ENCODE measurements at places on chromosomes 11 and 22.

DNA sequence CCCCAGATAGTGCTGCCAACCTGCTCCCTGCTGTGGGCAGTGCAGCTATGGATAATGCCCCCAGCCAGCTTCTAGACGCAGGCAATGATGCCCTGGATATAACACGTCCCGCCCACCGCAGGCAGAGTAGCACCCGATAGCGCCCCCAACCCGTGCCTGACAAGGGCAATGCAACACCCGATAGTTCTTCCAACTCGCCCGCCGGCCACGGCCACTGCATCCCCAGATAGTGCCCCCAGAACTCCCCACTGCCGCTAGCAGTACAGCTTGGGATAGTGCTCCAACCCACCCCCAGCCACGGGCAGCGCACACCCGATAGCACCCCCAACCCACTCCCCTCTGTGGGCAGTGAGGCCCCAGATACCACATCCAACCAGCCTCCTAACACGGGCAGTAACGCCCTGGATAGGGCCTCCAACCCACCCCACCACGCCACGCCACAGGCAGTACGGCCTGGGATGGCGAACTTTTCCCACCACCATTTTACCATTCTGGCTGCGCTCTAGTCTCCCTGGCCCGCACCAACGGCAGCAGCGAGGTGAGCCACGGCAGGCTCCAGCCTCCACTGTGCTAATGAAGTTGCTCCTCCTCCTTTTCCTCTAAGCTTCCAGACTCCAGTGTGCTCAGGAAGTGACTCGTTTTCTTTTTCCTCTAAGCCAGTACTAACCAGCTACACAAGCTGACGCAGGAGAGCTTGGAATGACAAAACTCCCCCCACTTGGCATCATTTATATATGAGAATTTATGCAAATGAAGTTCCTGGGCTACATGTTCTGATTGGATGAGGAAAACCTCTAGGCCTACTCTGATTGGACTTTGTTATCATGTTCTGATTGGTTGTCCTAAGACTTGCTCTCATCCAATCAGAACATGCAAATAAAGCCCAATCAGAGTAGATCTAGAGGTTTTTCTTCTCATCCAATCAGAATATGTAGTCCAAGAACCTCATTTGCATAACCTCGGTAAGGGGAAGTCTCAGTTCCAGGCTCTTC is 3.0 kb upstream of the RFPL3 start:
- no peak for DNase-seq

- DNase-seq: no peak
Measured at GRCh38 chr22:30326255-30326705, 461 bp downstream of the TBC1D10A start.

GRCh38 chr22:38762551-38762983 is 6.8 kb upstream of the SUN2 start:
- no peak for DNase-seq

DNA sequence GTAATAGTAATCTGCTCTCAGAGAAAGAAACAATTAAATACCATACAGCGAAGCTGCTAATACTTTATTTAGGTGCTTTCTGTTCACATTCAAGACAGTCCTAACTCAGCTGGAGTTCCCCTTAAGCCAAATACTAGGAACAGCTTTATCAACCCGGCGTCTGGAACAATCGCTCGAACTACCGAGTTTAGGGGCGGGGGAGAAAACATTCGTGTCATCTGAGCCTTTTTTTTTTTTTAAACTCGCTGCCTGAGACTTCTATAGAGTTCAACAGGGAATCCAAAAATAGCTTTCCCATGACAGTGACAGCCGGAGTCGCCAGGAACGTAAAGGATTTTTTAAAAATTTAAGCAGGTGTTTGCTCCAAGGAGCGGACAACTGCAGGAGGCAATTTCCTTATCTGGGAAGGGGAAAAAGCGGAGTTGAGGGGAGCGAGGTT is 852 bp downstream of the TRAF6 start:
- DNase-seq: no peak

DNA sequence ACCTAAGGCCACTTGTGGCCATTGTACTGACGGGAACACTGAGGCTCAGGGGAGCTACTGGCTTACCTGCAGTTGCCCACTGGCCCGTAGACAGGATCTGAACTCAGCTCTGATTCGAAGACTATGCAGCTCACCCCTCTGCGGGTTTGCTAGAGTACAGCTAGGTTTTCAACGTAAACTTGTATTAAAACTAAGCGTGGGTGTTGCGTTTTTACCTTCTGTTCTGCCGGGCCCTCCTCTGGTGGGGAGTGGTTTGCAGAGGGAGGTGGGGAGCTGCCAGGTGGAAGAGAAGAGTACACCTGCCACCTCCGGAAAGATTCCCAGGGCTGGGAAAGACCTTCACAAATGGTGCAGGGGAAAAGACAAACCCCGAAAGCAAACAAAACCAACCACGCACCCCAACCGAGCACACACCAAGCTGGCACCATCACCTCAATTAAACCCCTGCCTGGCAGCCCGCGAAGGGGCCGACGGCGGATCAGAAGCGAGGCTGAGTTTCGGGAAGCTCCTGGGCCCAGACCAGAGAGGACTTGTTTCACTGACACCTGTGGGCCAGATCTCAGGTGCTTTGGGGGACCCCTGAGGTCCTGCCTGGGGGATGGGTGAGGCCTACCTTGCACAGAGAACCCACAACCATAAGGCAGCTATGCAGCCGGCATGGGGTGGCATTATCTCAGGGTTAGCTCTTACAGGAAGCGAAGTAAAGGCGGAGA is 37.7 kb downstream of the SHISAL1 start:
- no peak for DNase-seq

DNA sequence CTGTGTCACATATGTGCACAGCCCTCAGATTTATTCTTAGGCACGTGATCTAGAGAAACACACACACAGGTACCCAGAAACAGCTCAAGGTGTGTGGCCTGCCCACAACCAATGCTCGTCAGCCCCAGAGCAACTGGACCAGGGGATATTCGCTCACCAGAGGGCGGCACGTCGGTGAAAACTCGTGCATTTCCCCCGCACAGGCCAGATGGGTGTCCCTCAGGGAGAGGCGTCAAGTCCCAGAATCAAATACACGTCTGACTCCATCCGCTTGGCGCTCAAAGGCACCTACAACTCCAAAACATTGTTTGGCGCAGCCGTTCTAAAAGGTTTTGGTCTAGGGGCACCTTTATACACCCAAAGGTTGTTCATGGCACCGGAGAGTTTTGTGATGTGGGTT is 429.0 kb downstream of the BRD1 start:
- no peak for DNase-seq

- DNase-seq: no peak
Measured at GRCh38 chr22:39917197-39917643, 16.3 kb downstream of the GRAP2 start.

DNA sequence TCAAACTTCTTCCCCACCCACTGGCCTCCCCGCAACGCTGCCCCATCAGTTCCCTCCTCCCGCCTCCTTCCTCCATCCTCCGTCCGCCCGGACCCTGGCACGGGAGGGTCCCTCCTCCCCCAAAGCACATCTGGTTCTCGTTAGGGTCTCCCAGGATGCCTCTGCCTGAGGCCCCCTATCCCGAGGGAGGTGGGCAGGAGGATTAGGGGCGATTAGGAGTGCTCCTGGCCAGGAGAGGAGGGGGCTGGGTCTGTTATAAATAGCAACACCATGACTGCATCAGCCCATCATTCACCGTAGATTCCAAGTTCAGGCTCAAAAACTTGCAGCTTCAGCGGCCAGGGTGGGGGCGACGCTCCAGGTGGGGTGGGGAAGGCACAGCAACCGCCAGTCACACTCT is 10.4 kb downstream of the MYRF start:
- no peak for DNase-seq

- DNase-seq: no peak
Measured at GRCh38 chr11:117444711-117445658, 117.3 kb downstream of the CEP164 start.

DNA sequence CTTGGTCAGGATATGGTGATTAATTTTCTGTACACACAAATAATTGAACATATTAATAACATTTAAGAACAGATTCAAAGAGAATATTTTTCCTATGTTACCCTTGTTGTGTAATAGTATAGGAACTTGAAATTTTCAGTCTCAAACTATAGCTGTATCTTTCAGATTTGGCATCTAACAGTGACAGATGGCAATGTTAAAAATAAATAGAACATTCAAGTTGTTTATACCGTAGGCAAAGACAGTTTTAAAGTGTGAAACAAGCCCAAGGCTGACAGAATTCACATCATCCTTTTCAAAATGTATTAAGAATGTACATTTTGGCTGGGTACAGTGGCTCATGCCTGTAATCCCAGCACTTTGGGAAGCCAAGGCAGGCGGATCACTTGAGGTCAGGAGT is 92.6 kb upstream of the TP53AIP1 start:
- no peak for DNase-seq

DNA sequence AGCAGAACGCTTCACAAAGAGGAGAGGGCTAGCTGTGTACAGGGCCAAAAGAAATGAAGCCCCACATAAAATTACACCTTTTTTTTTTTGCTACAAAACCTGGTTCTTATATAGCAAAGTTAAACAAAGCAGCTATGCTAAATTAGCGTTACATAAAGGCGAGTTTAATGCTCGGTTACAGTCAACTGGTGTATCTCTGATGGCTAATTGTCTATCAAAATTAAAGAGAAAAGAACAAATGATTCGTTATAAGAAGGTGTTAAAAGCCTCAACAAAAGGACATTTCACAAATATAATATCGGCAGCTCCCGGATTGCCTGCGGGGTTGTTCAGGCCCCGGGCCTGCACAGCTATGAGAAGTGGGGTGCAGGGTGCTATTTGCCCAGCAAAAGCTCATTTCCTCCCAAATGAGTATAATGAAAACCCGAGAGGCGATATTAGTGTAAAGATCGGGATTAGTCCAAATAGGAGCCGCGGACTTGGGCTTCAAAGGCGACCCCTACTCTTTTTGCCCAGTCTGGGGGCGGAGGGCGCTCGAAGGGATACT is 13.3 kb upstream of the PAX6 start:
- DNase-seq: no peak

- no peak for DNase-seq
Measured at GRCh38 chr11:19027829-19028595, 32.5 kb downstream of the MRGPRX2 start.

- no peak for DNase-seq
Measured at GRCh38 chr11:26801601-26802000, 79.7 kb upstream of the SLC5A12 start.

DNA sequence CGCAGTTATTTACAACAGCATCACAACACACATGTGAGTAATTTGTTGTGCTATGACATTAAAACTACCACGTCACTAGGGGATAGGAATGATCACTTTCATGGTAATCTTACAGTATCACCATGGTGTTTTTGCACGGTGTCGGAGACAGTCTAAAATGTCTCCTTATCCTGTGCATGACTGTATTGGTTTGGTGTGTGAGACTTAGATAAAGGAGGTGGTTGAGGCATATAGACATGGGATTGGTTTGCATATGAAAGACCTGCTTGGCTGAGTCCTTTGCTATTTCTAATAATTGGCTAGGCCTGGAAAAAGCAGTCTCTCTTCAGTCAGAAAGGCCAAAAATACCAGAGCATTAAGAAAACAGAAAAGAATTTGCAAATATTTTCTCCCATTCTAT is 30.2 kb downstream of the MSANTD4 start:
- DNase-seq: no peak

DNA sequence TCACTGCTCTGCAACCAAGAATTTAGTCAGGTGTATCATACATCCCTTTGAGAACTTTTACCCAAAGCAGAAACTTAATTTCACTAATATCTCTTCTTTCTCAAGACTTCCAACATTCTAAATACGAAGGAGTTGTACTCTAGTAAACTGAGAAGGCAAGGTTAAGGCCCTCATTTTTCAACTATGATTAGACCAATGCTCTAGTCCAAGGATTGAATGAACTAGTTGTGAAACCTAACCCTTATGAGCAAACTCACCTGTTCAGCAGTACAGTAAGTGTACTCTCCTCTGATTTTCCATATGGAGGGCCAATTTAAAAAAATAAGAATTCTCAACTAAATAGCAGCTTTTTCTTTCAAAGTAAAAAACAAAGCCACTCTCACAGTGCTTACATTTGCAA is 180.0 kb upstream of the C11orf58 start:
- no peak for DNase-seq

DNA sequence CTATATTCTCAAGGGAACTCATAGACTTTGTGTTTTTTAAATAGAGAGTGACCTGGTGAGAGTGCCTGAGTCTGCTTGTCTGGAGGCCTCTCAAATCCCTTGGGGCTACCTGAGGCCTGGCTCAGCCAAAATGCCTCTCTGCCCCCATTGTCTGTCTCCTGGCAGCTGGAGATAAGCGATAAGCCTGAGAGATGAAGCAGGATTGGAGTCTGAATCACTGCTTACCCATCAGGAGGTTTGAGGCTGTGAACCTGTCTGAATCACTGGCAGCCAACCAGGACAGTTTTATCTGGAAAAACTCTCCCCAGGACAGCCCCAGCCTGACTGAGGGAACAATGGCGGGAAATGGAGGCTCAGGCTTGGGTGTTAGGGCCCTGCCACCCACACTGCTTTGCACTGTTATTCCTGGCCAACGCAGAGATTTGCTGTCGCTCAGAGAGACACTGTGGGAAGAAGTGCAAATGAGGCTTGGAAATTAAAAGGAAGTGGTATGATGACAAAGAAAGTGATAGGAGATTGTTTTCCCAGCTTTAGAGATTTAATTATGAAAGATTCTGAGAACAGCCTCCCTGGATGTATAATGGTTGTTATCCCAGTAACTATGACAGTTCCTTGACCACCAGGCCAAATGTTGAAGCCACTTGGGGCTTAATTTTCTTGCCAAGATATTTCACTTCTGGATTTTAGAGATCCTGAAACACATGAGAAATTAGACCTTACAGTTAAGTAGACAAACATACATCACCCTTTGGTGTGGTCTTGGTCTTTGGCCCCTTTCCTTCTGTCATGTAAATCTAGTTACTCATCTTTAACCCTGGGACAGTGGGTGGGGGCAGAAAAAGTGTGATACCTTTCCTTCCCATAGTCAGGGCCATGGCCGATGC is 102.1 kb downstream of the RASSF10 start:
- no peak for DNase-seq

GRCh38 chr11:31872076-31872443 is 60.9 kb upstream of the PAX6 start:
- DNase-seq: no peak

GRCh38 chr22:42719656-42720262 is 911 bp downstream of the A4GALT start:
- DNase-seq: no peak

DNA sequence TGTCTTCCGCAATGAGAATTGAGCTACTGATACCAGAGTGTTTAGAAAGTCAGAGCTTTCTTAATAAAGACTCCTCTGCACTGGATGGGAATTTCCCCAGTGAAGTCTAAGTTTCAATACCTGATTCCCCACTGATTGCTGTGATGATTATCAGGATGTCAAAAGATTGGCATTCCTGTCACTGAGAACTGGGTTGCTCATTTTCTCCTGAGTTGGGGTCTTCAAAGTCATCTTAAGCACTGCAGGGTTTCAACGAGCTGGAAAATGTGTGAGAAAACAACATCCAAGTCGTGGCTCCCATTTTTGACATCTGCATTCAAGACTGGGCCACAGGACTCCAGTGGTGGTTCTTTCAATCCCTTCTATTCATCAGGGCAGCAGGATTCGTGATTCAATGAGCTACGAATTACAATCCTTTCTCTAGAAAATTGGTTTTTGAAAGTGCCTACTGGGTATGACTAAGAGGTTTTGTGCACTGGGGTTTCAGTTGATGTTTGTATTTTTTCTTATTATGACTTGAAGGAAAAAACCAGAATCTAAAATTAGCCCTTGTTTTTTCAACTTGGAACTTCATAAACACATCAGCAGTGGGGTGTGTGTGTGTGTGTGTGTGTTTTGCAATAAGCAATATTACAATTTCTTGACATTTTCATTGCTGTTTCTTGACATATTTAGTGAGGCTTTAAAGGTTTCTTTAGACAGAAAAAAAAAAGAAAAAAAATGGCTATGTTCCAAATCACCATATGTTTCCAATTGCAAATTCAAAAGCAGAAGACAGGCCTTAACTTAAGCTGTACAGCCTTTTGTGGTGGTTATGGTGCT is 233.0 kb downstream of the FAM76B start:
- DNase-seq: no peak

Data from cortex of kidney (tissue), 1 donor.